Progenitor cell of endocrine pancreas (in vitro differentiated cells): ENCODE measurements at places on chromosomes 13 and 19. TPM values are rescaled to one million over a fixed set of nuclear protein-coding genes. Genes with fewer than 3 reads are reported as not detected.

Gene ZNF556
- total RNA-seq, result not detected in 2 replicates

Gene PRKCG
- 6.5 and 8.4 TPM in 2 replicates for total RNA-seq

Gene EML2
- 28.6 and 29.8 TPM in 2 replicates for total RNA-seq

Gene C13orf42
- total RNA-seq, result not detected in 2 replicates

GRCh38 chr13:52160506-52160905 lies 1.1 kb upstream of the NEK3 start:
- no peak for DNase-seq

GRCh38 chr13:91050970-91051369 lies 296.5 kb upstream of the MIR17HG start:
- no peak for DNase-seq

- no peak for DNase-seq
Measured at GRCh38 chr19:31351056-31351854, 2.0 kb upstream of the TSHZ3 start.

DNA sequence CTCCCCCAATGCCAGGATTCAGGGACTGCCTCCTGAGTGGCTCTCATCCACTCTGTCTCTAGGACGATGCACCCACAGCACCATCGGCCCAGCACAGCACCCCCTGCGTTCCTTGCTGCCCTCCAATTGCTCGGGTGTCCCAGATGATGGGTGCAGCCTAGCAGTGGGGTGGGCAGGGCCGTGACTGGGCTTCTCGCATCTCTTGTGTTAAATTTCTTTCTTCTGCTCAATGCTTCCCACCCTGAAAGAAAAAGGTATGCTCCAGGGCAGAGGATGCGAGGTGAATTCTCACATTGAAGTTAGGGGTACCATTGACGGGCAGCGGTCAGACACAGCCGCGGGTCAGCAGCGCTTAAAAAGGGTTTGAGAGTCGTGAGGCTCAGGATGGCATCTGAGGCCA lies 232.4 kb upstream of the SGCG start:
- no peak for DNase-seq

- no peak for DNase-seq
Measured at GRCh38 chr13:109226631-109227030, 559.8 kb downstream of the IRS2 start.

- no peak for DNase-seq
Measured at GRCh38 chr13:73702419-73703071, 431.7 kb downstream of the KLF12 start.

- no peak for DNase-seq
Measured at GRCh38 chr19:7971553-7972520, 28.4 kb upstream of the TIMM44 start.

- no peak for DNase-seq
Measured at GRCh38 chr13:98890186-98890585, 87.7 kb downstream of the DOCK9 start.

DNA sequence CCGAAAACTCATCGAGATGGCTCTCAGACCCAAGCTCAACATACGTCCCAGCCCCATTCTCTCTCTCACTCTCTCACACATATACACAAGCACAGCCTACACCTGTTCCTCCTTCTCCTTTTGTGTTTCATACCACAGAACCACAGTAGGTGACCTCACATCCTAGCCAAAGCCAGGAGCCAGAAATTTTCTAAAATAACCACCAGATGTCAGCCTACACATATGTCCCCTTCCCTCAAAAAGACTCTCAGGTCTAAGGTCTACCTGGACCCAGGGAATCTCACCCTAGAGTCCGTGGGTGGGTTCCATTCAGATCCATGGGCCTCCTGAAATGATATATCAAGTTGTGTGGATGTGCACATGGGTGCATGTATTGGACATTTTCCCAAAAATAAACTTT lies 104.2 kb upstream of the IPO5 start:
- DNase-seq, result no peak

DNA sequence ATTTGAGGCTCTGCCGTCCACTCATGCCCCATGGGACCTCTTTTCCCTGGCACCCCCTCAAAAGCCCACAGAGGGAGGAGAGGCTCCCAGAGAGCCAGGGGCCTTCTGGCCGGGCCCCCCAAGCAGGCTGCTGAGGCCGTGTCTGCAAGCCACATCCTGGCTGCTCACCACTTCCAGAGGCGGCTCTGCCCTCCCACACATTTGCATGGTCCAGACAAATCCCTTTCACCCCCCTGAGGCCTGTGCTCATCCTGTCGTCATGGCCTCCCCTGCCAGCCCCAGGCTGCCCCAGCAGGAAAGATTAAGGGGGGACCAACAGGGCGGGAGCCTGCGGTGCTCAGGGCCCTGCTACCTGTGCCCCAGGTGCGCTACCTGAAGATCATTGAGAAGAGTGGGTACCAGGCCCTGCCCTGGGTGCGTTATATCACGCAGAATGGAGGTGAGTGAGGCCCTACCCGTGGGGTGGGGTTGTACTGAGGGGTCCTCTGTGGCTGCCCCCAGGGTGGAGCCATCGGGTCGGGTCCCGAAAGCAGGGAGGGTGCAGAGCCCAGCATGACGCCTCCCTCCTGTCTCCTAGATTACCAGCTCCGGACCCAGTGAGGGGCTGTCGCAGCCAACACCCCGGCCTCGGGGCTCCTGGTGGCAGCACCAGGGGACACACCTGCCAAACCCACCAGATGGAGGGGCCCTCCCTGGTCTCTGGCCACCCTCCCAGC lies 36.3 kb downstream of the AP1M1 start:
- DNase-seq, result no peak

DNA sequence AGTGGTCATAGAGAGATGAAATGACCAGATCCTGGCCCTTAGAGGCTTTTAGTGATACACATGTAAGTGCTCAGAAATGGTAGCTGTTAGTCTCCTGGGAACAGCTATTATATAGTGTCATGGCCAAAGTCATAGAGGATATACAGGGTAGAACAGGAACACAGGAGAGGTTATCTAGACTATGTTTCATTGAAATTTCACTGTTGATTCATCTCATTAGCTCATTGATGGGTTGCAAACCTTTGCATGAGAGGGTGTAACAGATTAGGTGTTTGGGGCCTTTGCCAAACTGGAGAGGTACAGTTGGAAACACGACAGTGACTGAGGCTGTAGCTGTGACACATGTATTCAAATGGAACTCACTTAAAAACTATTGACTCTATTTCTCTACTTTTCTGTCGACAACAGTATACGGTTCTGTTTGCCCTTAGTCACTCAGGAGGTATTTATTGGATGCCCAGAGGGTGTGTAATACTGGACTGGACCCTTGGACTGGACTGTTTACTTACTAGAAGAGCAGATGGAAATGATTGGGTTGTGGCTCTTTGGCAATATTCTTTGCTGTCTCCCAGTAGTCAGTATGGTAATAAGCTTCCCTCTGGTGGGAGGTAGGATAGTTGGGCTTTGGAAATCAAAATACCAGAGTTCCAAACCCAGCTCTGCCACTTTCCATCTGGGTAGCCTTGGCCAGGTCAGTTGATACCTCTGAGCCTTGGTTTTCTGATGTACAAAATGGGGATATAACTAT lies 29.8 kb downstream of the ARHGAP35 start:
- no peak for DNase-seq

- DNase-seq, result no peak
Measured at GRCh38 chr19:5260381-5260967, 80.1 kb downstream of the PTPRS start.

DNA sequence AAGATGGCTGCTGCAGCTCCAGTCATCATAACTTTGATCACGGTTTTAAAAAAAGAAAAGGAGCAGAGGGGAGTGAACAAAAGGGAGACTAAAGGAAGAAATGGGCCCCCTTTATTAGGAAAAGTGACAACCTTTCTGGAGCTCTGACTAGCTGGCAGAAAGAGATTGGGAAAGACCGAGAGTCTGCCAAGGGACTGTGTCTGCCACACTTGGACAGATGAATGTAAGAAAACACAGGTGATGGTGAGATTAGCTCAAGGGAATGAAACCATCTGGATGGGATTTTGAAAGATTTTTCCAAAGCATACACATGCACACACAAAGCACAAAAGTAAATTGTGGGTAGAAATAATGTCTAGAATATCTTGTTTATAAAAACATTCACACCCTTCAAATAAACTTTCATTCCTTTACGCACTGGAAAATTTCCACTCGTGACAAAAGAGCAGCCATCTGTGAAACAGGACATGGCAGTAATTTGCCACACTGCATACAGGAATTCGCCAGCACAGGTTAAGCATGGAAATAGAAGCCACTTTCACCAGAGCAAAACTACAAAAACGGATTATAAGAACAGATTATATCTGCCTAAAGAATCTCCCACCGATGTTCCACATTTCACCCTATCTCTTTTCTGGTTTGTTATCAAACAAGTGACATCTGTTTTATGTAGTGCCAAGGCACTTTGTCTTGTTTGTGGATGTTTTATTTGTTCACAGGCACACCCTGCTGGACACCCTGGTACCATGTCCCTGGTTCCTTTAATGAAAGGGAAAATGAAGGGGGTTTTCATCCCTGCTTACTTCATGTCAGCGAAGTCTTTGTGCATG lies 819.5 kb downstream of the DIAPH3 start:
- DNase-seq, result no peak

DNA sequence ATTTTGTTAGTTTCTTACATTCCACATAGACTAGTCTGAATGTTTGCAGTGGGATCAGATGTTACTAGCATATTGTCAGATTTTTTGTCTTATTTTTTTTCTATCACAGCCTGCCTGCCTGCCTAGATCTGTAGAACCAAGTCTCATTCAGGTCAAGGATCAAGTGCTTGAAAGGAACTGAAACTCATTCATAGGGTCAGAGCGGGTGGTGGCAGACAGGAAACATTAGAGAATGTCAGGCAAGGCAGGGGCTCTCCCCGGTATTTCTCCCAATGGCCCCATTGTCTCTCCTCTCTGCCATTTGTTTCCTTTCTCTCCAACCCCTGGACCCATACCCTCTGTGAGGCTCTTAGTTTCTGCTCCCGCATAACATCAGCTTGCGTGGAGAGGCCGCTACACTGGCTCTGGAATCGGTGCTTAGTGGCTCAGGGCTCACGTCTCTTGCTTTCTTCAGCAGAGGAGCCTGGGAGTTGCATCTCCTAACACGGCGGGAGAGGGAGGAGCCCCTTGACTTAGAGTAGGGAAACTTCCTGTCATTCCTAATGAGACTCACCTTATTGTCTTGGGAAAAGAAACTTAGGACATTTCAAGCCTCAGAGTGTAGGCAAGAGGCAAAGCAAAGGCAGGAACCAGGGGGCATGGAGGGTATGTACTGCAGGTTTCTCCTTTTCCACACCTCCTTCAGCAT lies 35.6 kb upstream of the SPATA13 start:
- DNase-seq, result no peak

DNA sequence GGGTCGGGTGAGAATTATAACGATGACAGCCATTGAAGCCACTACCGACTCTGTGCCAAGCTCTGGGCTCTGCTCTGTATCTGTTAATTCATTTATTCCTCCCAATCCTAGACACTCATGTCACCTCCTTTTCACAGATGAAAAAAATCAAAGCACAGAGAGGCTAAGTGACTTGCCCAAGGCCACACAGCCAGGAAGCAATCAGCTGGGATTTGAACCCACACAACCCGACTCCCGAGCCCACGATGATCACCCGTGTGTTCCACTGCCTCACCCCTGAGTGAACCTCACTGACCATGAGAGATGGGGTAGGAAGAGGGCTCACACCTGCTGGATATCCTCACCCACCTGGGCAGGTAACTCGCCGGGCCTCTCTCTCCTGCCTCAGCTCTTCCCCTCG lies 40.1 kb downstream of the ZNF473 start:
- no peak for DNase-seq

DNA sequence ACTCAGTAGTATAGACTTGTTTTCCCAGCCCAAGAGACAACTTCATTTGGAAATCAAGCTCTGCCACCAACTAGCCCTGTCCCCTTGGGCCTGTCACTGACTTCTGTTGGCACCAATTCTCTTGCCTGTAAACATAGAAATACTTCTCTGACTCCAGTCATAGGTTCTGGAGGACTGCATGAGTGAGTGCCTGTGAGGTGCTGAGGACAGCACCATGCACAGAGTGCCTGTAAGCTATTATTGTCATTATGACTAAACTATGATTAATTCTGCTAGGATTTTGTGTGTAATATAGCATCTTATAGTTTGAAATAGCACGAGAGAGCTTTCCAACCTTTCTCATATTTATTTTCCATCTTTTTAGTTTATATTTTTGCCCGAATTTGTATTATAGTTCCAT lies 247.9 kb downstream of the MYO16 start:
- DNase-seq, result no peak

DNA sequence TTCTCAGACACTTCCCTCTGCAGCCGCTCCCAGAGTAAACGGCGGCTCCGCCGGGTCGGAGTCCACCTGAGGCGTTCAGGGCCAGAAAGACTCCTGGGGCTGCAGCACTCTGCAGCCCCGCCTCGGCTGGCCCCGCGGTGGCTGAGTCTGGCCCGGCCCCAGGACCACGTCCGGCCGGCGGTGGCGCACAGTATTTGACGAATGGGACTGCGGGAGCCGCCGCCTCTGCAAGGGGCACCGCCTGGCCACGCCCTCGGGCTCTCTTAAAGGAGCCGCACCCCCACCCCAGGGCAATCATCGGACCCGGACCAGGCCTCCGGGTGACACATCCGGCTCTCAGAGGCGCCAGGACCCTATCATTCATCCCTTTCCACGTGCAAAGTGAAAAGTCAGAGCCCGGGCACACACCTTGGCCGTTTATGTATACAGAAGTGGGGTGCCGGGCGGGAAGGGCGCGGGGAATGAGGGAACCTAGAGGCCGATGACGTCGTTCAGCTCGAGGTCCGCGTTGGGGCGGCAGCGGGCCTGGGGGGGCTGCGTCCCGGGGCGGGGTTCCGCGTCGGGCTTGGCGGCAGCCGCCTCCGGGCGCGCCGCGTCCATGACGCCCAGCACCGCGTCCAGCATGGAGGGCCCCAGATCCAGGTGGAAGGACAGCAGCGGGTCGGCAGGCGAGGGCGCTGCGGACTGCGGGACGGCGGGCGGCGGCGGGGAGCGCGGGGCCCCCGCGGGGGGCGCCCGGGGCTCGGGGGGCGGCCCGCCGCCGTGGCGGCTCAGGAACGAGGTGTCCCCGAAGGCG lies 1.2 kb upstream of the LENG9 start:
- peak; percentile 72 for DNase-seq
